ENCODE measurements at places on chromosomes 11 and 22. TPM values are rescaled to one million over a fixed set of nuclear protein-coding genes. Genes with fewer than 3 reads are reported as not detected.
A peak's percentile ranks its signal among the peaks of the same experiment; 100 is the strongest.

Gene GRAP2
- 0.55 TPM for total RNA-seq

Gene ADAMTS15
- 0.57 TPM for total RNA-seq

Gene TRPM5
- not detected for total RNA-seq

Gene FRMD8
- total RNA-seq = 3.7 TPM

Gene MPEG1
- total RNA-seq = 0.66 TPM

Gene OLFML1
- total RNA-seq = 91.8 TPM

Gene GRM5
- not detected for total RNA-seq

Gene CLMP
- 21.4 TPM for total RNA-seq

Gene PTPMT1
- 35.0 TPM for total RNA-seq

Gene SLC22A25
- not detected for total RNA-seq

Gene SMTNL1
- total RNA-seq = 0.75 TPM

Gene MMP13
- total RNA-seq = not detected

GRCh38 chr22:34976474-34976873 is 89.5 kb upstream of the ISX start:
- no peak for ATAC-seq

- ATAC-seq = peak; percentile 94
Observed at GRCh38 chr22:25492841-25493734, 71.4 kb upstream of the GRK3 start.

DNA sequence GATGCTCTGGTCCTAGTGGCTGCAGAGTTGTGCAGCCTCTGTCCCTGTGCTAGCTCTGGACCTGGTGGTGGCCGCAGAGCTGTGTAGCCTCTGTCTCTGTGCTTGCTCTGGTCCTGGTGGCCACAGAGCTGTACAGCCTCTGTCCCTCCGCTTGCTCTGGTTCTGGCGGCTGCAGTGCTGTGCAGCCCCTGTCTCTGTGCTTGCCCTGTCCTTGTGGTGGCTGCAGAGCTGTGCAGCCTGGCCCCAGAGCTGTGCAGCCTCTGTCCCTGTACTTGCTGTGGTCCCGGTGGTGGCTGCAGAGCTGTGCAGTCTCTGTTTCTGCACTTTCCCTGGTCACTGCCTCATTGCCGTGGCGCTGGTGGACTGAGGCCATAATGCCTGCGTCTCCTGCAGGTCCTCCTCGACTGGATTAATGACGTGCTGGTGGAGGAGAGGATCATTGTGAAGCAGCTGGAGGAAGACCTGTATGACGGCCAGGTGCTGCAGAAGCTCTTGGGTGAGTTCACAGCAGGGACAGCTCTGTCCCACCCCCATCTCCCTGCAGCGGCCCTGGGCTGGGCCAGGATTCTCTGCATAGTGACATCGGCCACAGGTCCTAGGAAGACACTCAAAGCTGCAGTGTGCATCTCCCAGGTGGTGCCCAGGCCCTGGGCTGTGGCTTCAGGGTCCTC is 61.9 kb upstream of the PARVG start:
- no peak for ATAC-seq

GRCh38 chr11:20089796-20090653 is 70.2 kb downstream of the DBX1 start:
- ATAC-seq = no peak

DNA sequence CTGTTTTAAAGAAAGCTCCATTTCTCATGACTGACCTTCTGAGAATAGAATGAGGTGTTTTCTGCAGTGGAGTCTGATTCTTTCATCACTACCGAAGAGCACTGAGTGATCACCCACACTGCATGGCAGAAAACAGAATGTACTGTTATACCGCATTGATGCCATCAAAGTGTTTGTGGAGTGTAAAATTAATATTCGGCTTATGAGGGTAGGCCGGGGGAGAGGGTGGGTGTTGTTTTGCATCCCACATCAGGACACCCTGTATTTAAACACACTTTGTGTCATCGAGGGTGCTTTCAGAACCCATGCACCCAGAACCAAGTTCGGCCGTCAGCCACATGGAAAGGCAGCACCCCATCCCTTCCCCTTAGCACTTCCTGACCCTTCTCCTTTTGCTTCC is 41.3 kb upstream of the ETS1 start:
- ATAC-seq = no peak

GRCh38 chr22:44254811-44255210 is 57.9 kb downstream of the SHISAL1 start:
- ATAC-seq = no peak

DNA sequence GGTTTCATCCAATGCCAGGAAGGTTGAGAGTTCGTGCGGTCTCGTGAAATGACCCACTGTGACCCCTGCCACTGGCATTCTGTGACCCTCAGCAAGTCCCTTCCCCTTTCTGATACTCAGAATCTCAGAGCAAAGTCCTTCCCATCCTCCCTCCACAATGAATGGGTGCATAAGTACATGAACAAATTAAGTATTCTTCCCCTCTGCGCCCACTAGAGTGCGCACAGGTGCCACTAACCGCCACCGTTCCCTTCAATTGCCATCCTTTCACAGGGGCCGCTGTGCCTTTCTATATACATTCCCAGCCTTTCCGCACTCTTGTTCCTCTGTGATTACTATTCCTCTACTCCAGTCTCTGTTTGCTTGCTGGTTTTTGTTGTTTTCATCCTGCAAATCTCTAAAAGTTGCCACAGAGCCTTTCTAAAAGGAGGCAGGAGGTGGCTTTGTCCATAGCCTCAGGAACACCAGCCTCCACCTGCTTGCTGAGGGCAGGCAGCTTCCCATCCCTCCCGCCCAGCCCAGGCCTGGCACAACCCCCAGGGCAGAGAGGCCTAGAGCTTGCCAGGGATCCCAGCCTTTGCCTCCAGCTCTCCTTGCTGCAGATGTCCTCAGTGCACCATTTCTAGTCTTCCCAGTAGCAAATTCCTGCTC is 6.7 kb upstream of the AP1B1 start:
- ATAC-seq = peak; percentile 95

DNA sequence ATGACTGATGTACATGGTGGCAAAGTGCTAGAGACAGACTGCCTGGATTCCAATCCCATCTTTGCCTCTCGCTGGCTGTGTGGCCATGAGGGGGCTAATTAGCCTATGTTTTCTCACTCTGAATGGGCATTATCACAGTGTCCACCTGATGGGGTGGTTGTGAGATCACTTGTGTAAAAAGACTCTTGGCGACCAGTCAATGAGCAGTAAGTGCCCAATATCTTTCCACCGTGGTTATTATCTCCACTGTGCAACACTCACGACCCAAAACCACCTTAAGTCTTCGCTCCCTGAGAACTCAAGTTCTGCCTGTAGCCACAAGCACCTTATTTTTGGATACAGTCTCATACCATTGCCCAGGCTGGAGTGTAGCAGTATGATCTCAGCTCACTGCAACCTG is 52.1 kb downstream of the PLEKHA7 start:
- ATAC-seq = no peak

- ATAC-seq = no peak
Observed at GRCh38 chr11:26778000-26778757, 56.3 kb upstream of the SLC5A12 start.

DNA sequence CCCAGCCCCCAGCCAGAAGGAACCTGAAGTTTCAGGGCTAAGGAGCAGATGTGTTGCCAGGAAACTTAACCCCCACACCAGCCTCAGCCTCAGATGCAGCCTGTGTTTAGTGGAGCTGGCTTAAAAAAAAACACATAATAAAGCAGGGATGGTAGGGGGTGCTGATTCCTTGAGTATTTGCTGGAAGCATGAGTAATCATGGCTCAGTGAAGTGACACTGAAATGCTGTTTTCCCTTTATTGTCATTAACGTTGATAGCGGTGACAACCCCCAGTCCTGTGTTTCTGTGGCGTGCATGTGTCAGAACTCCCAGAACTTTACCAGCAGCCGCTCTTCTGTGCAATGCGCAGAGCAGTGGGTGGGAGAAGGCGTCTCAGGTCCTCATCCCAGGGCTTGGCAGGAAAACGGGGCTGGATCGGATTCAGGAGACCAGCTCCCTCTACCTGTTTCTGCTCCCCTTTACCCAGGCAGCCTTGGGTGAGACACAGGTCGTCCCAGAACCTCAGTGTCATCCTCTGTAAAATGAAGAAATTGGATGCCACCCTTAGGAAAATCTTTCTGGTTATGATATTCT is 1282.1 kb downstream of the TBC1D22A start:
- no peak for ATAC-seq

GRCh38 chr11:128590587-128590986 is 3.2 kb upstream of the ETS1 start:
- no peak for ATAC-seq

GRCh38 chr11:129766898-129767604 is 48.6 kb upstream of the TMEM45B start:
- peak; percentile 91 for ATAC-seq

DNA sequence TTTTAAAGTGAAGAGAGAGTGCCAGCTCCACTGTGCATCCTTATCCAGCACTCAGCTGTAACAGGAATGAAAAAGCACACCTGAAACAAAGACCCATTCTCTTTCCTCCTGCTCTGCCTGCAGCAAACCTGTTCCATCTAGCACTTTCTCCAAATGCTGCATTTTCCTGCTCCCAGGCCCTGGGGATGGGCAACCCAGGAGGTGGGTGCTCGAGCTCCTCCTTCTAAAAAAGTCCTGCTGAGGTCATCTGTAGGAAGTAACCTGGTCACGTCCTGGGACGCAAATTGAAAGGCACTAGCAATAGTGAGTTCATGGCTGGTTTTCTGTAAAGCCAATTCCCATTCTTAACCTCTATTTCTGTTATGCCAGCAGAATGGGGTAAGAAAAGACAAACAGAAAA is 173.7 kb downstream of the MAML2 start:
- ATAC-seq = peak; percentile 21

- no peak for ATAC-seq
Observed at GRCh38 chr11:5626196-5626595, 1.4 kb downstream of the TRIM34 start.

DNA sequence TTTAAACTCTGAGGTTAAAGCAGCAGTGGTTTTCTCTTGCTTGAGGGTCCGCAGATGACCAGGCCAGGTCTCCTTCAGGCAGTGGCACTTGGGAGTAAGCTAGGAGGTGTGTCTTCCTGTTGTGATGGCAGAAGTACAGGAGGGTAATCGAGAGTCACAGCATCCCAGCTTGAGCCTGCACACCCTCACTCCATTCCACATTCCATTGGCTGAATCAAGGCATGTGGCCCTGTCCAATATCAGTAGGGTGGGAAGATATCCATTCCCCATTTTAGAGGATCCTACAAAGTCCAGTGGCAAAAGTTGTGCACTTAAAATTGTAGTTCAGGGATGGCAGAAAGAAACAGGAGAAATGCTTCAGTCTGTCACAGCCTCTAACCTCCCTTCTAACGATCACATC is 23.3 kb downstream of the OSBP2 start:
- ATAC-seq = no peak

DNA sequence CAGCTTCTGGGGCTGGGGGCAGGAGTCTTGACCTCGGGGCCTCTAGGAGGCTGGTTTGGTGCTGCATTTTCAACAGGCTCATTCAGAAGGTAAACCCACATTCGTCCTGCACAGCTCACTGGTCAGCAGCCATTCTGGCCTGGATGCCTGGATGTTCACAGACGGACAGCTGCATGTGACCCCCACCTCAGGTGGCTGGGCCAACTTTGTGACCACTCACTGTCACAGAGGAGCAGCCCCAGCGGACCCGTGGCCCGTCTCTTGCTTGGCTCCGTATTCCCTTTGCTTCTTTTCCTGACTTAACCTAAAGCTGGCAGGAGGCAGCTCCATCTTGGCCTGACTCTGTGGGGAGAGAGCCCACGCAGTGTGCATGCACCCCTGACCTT is 8.2 kb downstream of the DGCR8 start:
- ATAC-seq = no peak

GRCh38 chr11:47467357-47467756 is 18.4 kb upstream of the RAPSN start:
- no peak for ATAC-seq

DNA sequence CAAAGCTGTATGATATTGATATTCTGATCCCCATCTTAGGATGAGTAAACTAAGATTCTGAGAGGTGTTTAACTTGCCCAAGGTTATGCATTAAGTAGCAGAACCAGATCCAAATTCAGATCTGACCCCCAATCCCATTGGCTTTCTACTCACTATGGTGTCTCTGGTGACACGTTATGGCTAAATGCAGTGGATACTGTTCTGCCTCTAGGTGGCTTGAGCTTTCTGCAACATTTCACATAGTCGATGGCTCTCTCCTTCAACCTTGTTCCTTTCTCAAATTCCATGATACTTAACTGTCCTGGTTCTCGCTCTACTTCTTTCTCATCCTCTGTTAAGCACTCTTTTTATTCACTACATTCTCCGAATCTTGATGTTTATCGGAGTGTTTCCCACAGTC is 9.4 kb downstream of the C11orf97 start:
- peak; percentile 69 for ATAC-seq

GRCh38 chr11:75554258-75555022 is 7.6 kb upstream of the SERPINH1 start:
- ATAC-seq = peak; percentile 94

DNA sequence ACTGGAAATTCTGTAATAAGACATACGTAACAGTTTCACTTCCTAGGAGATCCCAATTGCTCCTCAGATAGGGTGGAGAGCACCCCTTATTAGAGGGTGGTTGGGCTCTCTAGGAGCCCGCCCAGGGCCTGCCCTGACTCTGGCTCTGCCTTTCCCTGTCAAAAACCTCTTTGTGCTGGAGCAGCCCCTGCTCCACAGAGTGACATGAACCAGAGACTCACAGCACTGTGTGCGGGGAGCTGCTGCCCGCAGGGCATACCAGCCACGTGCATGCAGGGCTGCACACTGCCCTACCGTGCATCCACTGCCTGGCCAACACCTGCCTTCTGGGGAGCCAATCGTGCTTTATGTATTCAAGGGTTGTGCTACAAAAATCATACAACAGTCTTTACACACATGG is 24.3 kb downstream of the KCNQ1OT1 start:
- ATAC-seq = no peak

DNA sequence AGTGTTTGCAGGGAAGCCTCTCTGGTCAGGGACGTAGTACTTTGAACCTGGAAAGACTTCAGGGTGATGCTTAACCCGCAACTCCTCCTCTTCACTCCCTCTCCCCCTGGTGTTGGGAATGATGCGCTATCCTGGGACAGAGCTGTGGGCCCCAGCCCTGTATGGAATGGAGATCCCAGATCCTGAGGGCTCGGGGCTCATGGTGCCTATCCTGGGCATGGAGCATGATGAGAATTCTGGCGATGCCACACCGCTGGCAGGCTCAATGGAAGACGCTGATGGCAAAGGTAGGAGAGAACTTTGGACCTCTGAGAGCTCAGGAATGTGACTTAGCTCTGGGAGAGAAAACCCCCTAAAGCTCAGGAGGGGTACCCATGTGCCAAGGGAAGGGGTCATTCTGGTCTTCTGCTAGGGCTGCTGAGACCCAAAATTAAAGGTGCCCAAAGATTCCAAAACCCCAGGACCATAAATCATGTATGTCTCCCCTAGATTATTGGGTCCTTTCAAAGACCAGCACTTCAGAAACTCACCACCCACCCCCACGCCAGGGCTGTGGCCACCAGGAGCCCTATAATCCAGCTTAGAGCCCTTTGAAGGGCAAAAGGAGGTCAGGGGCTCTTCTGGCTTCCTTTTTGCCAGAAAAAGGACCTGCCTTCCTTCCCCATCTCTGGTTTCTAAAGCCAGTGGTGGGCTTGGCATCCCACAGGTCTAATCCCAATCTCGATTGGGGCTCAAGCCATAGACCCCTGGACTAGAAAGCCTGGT is 52.5 kb downstream of the BTG4 start:
- ATAC-seq = no peak

Data from motor neuron (in vitro differentiated cells).